ENCODE measurements at places on chromosomes 5 and 9. TPM values are rescaled to one million over a fixed set of nuclear protein-coding genes. Genes with fewer than 3 reads are reported as not detected.

Gene FBN2
- total RNA-seq = 1.1 TPM

Gene SMIM32
- not detected for total RNA-seq

Gene CCNO
- not detected for total RNA-seq

Gene OGN
- 39.1 TPM for total RNA-seq

Gene MED10
- 17.4 TPM for total RNA-seq

Gene OR1J2
- total RNA-seq = not detected

Gene TEX48
- not detected for total RNA-seq

Gene TAF1L
- total RNA-seq = not detected

Gene RAI14
- total RNA-seq = 14.0 TPM

Gene TRIO
- total RNA-seq = 67.0 TPM

Gene C9orf152
- not detected for total RNA-seq

Gene PDE6A
- 0.08 TPM for total RNA-seq

Gene SPOCK1
- total RNA-seq = 59.8 TPM

Data from right atrium auricular region (tissue), 2 donors.